Stimulated activated CD4-positive, alpha-beta T cell treated with anti-CD3 and anti-CD28 coated beads, Interleukin-1b, Interleukin-23, amount 100 ng/mL, for 48 hours (primary cell): ENCODE measurements at places on chromosomes 11 and 22.

- no peak for DNase-seq
These were observed 90.3 kb downstream of the TP53I11 start for GRCh38 chr11:44860346-44860745.

DNA sequence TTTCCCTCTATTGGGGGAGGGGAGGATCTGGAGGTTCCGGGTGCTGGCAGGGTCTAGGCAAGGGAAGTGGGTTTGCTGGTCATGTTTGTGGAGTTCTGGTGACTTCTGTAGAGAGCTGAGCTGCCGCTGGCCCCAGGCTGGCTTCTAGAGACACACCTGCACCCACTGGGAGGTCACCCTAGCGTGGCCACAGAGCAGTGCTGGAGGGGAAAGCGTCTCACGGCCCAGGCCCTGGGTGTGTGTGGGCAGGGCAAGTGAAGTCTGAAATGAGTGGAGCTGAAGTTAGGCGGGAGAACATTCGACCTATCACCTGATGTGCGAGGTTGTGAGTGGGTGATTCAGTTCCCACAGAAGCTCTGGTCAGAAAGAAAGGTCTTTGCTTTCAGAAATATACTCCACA lies 27.9 kb downstream of the SMIM38 start:
- DNase-seq, result no peak

DNA sequence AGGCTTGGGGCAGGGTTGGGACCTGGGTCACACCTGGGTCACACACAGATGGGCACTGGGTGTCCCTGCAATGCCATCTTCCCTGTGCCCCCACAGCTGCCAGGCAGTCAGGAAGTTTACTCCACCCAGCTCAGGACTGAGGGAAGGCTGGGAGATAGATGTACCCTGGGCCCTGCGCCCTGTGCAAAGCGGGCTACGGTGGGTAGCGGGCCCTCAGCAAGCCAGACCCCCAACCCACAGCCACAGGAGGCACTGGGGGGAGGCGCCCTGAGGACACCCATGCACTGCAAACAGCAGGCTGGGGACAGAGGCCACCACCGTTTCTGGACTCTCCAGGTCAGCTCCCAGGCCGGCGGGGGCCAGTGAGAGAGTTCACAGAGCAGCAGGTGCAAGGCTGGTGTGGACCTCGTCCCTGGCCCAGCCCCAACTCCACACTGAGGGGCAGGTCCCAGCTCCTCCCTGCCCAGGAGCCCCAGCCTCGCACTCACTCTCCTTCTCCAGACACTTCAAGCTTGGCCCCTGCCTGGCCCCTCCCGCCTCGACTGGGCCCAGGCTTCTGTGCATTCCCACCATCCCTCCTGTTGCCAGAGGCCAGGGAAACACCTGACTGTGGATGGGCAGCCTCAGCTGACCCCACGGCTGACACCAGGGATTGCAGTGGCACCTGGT lies 4.9 kb downstream of the DUSP8 start:
- DNase-seq, result no peak

- peak; percentile 1 for DNase-seq
These were observed 17.5 kb upstream of the MUC5B start for GRCh38 chr11:1205121-1205986.

- no peak for DNase-seq
These were observed 314.9 kb downstream of the MIAT start for GRCh38 chr22:26972286-26972685.

GRCh38 chr11:19719960-19720359 lies 7.3 kb downstream of the NAV2 start:
- no peak for DNase-seq

DNA sequence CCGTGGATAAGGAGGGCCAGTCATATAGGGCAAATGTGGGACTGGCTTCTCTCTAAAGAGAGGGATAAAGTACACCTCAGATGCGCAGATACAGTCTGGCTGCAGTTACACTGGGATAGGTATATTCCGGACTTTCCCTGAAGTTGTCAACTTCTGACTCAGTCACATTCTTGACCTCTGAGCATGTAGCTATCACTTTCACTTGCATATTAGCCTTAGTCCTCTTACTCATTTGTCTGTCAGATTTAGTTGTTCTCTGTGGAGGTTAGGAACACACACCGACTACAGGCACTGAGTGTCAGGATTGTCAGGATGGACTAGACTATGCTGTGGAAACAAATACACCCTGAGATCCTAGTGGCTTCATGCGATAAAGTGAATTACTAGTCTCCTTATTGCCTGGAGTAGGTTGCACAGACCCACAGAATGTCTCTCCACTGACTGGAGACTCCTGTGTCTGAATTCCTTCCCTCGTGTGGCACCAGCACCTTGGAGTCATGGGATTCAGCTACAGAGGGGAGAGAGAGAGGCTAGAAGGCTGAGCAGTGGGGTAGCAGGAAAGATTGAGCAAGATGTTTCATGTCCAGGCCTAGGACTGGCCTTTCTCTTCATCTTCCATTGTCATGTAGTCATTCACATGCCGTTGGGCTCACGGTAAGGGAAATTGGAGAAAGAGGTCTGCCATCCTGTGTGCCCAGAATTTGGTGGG lies 654.3 kb downstream of the NTM start:
- DNase-seq, result no peak

DNA sequence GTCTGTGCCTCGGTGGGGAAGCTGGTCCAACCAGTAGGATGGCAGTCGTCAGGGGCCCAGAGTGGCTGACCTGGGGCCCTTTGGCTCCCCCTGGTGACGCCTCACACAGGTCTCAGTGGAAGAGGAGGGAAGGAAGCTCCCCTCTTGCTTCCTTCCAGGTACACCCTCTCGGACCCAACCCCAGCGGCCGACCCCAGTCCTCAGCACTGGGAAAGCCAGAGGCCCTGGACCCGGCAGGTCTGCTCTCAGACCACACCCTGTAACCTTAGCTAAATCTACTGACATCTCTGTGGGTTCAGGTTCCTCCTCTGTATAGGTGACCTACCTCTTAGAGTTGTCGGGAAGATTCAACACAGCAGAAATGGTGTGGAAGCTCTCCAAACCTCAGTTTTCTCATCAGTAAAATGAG lies 3.4 kb upstream of the SCUBE1 start:
- DNase-seq, result peak; percentile 52

GRCh38 chr11:92758241-92758780 lies 211.1 kb upstream of the MTNR1B start:
- no peak for DNase-seq

DNA sequence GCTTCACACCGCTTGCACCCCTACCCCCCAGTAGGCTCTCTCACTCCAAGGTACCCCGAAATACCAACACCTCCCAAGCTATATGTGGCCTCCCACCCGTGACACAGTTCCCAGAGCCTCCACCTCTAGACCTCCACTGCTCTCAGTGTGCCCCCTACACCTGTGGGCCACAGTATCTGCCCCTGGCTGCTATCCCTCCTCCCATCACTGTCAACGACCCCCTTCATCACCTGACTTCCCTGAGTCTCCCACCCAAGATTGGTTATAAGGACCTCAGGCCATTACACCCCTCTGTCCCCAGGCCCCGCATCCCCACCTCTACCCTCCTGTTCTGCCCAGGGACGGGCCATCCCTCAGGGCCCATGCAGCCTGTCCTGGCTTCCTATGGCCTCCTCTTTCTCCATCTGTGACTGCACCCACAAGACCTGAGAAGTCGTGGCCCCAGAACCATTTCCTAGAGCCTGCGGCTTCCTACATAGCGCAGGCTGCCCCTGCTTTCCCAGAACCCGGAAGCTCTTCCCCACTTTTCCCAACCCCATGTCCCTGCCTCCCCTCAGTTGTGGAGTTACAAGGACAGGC lies 734 bp downstream of the ACR start:
- DNase-seq, result no peak

DNA sequence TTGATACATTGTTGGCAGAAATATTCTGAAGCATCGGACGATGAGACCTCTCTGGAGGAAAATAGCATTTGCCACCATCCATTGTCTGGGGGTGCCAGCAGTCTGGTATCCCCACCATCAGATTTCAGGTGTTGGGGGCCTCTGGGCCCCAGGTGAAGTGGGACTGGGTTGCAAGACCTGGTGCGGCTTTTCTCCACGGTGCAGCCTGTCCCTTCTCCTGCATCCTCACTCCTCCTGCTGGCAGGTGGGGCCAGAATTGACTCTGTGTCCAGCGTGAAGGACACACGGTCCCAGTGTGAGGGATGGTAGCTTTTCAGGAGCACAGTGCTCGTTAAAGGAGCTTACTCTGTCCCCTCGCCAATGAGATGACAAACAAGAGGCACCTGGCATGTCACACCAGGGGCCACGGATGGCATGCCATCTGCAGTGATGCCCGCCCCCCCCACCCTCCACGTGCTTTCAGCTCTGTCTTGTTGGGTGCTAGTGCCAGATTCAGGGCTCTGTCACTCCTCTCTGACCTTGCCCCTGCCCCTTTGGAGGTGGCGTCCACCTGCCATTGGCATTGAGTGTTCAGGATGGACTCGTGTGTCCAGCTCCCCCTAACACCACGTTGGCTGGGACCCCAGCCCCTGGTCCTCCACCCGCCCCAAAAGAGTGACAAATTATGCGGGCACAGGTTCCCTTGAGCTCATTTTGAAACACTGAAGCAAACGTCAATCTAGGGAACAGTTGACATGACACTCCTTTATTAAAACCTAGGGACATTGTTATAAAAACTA lies 62.4 kb downstream of the PARVG start:
- DNase-seq, result no peak

GRCh38 chr11:10319702-10320558 lies 15.1 kb downstream of the ADM start:
- DNase-seq, result no peak

- DNase-seq, result no peak
These were observed 286.5 kb upstream of the MTNR1B start for GRCh38 chr11:92682952-92683351.

GRCh38 chr22:30247974-30248373 lies 1.4 kb upstream of the LIF start:
- no peak for DNase-seq

DNA sequence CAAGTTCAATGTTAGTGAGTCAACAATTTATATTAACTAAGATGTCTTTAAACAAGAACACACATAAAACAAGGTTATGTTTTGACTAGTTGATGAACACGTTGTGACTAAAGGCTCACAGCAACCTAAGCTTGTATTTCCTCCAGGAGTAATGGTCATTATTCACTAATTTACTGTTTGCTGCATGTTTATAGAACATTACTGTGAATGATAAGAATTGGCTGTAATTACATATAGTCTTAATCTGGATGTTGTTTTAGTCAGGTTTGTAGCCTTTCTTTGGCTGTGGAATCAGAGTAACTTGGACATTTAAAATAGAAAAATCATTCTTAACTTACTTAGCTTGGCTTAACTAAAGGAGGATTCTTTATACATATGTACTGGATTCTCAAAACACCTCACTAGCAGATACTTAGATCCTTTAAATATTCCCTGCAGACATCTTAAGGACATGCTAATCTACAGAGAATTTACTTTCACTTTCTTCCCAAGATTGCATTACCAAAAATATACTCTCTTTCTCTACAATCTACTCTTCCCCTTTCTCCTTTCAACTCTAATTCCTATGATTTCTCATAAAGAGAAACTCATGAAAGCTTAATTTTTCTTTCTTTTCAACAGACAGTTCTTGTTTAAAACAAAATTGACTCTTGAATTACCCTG lies 319.7 kb upstream of the CTSC start:
- no peak for DNase-seq

GRCh38 chr22:20657963-20658362 lies 116.0 kb upstream of the SERPIND1 start:
- DNase-seq, result no peak

GRCh38 chr11:43377389-43377788 lies 18.7 kb downstream of the TTC17 start:
- DNase-seq, result no peak

DNA sequence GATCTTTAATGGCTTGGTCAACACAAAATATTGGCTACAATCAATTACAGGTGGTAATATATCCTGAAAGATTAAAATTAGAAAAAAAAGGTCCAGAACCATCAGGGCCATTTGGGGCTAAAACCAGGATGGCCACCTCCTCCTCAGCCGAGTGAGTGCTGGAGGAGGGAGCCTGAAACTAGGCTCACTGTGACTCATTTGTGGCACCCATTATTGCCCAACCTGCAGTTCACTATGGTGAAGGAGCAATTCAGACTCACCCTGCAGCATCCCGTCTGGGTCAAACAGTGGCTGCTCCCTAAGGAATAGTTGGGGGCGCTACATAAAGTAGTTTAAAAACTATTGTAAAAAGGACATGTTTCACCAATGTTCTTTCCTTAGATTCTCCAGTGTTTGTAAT lies 60.7 kb downstream of the GLYATL1 start:
- DNase-seq, result no peak

- no peak for DNase-seq
These were observed 28.8 kb downstream of the CCDC81 start for GRCh38 chr11:86403458-86403857.

- no peak for DNase-seq
These were observed 165.7 kb upstream of the TTC12 start for GRCh38 chr11:113148652-113149051.

DNA sequence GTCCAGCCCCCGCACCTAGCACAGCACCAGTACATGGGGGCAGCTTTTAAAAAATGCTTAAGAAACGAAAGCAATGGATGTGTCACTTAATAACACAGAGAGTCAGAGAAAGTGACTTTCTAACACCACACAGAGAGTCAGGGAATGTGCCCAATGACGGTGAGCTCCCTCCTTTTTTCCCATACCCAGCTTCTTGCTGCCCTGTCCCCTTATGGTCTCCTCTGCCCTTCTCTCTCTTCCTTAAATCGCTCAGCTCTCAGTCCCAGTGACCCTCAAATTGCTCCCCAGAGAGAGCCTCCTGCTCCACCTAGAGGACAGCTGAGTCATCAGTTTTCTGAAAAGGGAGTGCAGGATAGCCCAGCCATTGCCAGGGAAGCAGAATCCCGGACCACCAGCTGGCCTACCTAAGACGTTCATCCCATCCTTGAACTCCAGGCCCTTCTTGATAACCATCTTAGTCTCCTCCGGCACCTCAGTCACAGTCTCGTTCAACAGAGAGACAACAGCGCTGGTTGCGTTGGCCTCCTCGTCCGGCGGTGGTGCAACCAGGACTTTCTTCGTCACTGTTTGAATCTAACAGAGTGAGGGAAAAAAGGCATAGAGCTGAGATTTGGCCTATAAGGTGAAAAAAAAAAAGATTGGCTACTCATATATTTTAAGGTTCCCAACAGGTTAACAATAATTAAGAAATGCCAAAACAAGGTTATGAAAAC lies 113.5 kb downstream of the SLC1A2 start:
- no peak for DNase-seq

DNA sequence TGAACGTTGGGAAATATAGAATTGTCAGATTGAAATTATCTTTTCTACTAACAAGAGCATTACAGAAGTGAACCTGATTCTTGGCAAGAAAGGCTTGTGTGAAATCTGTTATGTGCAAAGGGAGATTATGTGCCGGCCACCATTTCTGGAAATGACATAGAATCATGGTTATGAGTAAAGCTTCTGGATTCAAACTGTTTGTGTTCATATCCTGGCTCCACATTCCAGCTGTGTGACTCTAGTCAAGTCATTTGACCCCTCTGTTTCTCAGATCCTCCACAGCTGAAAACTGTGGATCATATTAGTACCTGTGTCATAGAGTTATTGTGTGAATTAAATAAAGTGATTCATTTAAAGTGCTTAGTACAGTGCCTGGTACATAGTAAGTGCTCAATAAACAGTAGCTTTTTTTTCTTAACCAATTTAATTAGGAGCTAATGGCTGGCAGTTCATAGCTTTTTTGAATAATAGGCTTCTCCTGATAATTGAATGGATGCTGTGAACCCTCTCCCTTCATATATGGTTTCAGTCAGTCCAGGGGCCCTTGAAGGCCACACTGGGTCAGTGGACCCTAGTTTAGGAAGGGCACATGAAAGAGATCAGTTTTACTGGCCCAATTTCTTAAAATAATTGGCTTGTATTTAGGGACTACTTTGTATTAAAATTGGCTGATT lies 34.6 kb downstream of the EHF start:
- peak; percentile 25 for DNase-seq

- no peak for DNase-seq
These were observed 85.2 kb upstream of the RTL6 start for GRCh38 chr22:44583061-44583760.

GRCh38 chr11:20097319-20098221 lies 62.7 kb downstream of the DBX1 start:
- DNase-seq, result no peak
